ENCODE measurements at places on chromosomes 6 and 20. TPM values are rescaled to one million over a fixed set of nuclear protein-coding genes. Genes with fewer than 3 reads are reported as not detected.

GRCh38 chr6:133855991-133856370, 32.9 kb upstream of the TCF21 start:
- DNase-seq = no peak

- no peak for DNase-seq
These were observed 252.3 kb upstream of the ZFP64 start for GRCh38 chr20:52443874-52444273.

DNA sequence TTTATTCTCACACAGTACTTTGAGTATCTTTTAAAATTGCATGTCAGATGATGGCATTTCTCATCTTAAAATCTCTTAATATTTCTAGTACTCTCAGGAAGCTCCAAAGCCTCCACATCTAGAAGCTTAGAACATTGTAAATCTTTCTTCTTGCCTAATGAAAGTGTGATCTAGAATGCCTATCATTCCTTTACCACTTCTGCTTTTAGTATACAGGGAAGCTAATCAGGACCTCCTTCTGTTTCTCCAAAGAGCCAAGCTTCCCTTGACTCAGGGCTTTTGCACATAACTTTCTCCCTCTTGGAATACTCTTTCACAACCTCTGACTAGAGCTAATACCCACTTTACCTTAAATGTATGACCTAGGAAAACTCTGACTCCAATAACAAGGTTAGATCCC, 7.5 kb upstream of the ELOVL4 start:
- DNase-seq = no peak

DNA sequence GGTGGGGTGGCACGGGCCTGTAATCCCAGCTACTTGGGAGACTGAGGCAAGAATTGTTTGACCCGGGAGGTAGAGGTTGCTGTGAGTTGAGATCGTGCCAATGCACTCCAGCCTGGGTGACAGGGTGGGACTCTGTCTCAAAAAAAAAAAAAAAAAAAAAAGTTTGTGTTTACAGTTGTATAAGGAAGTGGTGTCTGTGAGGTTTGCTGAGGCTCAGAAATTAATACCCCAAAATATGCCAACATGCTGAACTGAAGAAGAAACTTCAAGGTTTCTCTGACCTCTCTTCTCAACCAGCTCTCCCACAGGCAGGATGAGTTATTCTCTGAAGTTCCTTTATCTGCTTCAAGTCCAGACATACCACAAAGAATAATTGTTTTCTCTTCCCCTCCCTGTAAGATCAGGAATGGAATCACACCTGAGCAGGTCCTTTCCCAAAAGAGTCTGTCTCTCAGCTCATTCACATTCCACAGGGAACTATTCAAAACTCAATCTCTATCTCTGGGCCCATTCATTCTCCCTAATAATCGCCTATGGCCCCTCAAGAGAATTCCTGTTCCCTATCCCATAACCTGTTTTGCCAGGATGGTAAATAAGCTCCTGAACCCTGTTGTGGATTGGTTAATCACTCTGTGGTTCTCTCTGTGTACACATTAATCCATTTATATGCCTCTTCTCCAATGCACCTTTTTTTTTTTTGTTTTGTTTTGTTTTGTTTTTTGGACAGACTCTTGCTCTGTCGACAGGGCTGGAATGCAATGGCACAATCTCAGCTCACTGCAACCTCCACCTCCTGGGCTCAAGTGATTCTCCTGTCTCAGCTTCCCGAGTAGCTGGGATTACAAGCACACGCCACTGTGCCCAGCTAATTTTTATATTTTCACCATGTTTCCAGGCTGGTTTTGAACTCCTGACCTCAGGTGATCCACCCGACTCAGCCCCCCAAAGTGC, 17.4 kb upstream of the KIFC1 start:
- DNase-seq = no peak

- DNase-seq = no peak
These were observed 227.3 kb upstream of the TENT5A start for GRCh38 chr6:81979767-81980166.

DNA sequence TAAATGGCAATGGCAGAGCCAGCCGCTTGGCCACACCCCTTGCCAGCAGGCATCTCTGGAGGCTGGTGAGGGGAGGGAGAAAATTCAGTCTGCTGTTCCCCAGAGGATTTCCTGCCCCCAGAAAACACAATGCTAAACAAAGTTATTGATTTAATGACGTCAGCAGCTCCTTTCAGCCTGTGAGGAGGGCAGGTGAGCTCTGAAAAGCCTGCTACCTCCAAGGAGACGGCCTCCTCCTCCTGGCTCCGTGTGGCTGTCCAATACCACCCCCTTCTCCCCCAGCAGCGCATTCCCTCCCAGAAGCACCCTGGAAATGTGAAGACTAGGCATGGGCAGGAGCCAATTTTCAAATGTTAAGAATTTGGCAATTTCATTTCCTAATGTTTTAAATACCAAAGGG, 393.1 kb downstream of the ZFAND3 start:
- peak; percentile 19 for DNase-seq

The OR5V1 gene
- 9.1 TPM for total RNA-seq

- DNase-seq = no peak
These were observed 148.5 kb downstream of the SYNDIG1 start for GRCh38 chr20:24617757-24618450.

The ADGRB3 gene
- total RNA-seq = 5.1 TPM

- DNase-seq = no peak
These were observed 889 bp upstream of the FLOT1 start for GRCh38 chr6:30743099-30744053.

DNA sequence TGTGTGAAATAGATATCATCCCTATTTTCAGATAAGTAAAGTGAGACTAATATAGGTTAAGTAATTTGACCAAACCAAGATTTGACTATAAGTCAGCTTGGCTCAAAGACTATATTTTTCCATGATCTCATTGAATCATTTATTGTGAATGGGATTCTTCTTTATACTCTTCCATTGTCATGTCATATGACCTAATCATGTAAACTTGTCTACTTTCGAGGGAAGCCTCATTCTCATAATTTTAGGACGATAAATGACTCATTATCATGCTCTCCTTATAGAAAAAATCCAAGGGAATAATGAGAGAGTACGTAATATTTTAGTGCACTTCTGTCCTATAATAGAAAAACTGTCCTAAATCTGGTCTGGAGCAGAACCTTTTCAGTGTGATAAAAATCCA, 40.9 kb upstream of the CCN6 start:
- no peak for DNase-seq

The CCN2 gene
- total RNA-seq = 376 TPM

DNA sequence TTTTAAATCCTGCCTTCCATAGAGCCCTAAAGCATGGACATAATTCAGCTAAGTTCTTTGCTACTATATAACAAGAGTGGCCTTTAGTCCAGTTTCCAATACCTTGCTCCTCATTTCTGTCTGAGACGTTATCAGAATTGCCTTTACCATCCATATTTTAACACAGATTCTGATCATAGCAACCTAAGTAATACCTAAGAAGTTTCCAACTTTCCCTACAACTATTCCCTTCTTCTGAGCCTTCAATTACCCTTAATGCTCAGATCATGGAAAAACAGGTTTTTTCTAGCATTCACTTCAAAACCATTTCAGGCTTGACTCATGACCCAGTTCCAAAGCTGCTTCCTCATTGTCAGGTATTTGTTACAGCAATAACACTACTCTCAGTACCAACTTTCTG, 367.1 kb downstream of the C6orf118 start:
- no peak for DNase-seq

The GJA10 gene
- total RNA-seq = 1.7 TPM

DNA sequence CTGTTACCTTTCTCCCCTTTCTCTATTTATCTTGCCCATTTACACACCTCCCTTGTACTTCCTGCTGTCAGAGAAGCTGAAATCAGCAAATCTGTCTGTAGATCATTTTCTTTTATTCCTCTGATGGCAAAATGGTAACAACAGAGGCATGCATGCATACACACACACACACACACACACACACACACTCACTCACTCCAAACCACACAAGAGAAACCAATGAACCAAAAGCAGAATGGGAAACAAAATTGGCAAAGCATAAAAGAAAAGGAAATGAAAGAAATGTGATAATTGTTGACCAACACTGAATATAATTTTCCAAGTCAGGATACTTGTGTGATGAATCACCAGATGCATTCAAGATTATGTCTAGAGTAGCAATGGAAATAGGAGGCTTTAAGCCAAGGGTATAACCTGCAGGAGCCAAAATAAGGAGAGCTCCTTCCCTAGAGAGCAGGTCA, 172.4 kb downstream of the PLCB4 start:
- DNase-seq = no peak

- no peak for DNase-seq
These were observed 14.9 kb downstream of the RIOK1 start for GRCh38 chr6:7404546-7404945.

The HTR1E gene
- total RNA-seq = 1.9 TPM

The SYNCRIP gene
- 69.6 TPM for total RNA-seq

The GPR6 gene
- total RNA-seq = not detected

DNA sequence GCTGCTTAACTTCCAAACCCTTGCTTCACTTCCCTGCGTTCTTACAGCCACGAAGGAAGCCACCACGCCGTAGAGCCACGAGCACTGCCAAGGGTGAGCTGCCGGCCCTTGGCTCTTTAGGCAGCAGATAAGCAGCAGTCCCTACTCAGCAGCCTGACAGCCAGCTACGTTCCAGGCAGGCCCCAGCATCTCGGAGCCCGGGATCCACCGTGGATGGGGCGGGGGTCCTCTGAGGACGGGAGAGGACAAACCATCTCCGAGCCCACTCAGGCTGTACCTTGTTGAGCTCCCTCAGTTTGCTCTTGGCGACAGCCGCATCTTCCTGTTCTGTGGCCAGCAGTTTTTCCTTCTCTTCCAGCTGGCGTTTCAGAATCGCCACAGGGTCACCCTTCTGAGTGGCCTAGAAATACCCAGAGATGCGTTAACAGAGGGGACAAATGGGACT, 40.5 kb downstream of the RRBP1 start:
- DNase-seq = no peak

Data from umbilical cord (tissue), 2 donors.